ENCODE measurements at places on chromosomes 1 and 21.

DNA sequence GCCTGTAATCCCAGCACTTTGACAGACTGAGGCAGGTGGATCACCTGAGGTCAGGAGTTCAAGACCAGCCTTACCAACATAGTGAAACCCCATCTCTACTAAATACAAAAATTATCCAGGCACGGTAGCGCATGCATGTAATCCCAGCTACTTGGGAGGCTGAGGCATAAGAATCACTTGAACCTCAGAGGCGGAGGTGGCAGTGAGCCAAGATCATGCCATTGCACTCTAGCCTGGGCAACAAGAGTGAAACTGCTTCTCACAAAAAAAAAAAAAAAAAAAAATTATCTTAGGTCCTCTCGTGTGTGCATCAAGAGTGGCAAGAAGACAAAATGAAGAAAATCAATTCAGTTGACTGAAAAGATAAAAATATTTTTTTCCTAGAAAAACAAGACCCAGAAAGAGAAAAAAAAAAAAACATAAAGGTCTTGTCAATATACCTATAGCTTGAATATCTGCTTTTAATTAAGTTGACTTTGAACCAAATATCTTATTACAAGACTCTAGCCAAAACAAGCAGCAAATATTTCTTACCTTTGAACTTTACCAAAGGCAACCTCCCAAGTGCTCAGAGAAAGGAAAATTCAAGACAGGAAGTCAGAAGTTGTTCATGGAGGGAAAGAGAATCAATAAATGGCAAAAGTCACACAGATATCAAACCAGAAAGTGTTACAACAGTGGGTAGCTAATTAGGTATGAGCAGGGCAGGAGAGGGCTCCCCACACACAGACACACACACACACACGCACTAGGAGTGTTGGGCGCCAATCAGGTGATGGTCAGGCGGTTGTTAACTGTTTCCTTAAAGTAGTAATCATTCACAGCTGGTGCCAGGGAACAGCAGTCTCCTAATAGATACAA is 29.6 kb downstream of the ITLN2 start:
- DNase-seq: no peak

- no peak for DNase-seq
These were observed 5.0 kb downstream of the TOR1AIP2 start for GRCh38 chr1:179872558-179872957.

DNA sequence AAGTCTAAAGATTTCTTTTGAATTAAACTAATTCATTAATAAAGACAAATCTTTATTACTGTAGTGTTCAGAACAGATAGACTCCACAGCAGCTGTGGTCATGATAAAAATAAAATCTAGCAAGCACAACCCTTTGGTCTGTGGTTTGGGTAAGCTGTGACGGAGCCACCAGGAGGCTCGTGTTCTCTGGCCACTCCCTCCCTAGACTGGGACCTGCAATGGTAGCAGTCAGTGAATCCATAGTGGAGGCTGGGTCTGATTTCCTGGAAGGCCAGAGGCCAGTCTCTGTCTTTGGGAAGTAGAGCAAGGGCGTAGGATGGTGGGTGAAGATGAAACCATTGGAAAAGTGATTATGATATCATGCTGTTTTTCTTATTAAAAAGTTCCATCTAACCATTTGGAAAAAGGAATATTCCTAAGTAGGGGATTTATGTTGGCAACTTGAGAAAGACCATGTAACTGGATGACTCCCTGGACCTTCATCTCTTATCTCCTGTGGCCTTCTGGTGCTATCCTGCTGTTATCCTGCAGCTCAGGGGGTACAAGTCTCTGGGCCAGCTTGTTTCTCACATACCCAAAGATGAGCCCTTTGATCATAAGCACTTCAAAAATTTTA is 39.0 kb downstream of the TENT5C start:
- DNase-seq: no peak

DNA sequence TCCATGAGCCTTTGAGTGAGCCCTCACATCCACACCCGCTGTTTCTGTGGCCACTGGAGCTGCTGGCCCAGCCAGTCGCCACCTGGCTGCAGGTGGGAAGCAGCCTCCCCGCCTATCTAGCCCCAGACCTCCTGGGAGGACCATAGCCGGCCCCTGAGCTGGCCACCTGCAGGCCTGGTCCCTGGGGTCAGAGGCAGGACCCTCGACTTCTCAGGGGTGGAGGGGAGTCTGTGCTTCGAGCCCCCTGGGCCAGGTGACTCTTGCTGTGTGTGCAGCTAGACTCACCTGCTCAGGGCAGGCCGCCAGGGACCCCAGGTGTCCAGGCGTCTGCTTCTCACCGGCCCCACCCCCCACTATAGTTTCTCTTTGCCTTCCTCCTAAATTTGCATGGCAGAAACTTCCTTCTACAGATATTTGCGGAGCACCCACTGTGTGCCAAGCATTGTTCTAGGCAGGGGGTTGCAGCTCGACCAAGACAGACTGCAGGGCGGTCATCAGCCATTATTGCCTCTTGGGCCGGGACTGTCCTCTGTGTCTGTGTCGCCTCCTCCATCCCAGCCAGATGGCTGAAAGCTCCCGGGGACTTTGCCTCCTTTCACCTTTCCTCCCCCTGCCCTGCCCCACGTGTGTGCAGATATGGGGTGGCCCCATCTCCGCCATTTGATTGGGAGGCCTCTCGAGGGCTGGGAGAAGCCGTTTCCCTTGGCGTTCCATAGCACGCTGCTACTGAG is 27.3 kb downstream of the SPSB1 start:
- no peak for DNase-seq

DNA sequence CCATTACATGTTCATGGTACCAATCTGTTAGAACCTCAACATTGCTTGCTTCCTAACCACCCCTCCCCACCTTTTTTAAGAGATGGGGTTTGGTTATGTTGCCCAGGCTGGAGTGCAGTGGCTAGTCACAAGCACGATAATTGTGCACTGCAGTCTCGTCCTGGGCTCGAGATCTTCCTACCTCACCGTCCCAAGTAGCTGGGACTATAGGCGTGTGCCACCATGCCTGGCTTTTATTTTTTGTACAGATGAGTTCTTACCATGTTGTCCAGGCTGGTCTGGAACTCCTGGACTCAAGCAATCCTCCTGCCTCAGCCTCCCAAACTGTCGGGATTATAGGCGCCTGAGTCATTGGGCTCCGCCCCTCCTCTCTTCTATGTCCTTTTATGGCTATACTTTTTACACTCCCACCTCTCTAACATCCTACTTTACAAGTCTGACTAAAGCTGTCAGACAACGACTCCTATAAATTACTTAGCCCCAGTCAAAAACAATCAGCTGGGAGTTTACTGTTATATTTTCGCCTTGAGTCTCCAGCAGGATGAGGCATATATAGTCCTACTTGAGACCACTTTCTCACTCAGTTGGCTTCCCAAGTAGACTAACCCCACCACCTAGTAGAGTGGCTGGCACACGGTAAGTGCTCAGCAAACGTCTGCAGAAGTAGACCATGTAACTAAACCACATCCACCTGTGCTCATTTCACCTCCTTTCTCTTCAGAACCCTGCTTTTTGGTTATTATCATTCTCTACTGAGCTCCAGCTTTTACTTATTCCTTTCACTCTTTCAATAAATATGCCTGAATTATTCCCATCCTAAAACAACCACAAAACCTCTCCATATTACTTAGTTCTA is 13.8 kb downstream of the ENSA start:
- DNase-seq: peak; percentile 95

DNA sequence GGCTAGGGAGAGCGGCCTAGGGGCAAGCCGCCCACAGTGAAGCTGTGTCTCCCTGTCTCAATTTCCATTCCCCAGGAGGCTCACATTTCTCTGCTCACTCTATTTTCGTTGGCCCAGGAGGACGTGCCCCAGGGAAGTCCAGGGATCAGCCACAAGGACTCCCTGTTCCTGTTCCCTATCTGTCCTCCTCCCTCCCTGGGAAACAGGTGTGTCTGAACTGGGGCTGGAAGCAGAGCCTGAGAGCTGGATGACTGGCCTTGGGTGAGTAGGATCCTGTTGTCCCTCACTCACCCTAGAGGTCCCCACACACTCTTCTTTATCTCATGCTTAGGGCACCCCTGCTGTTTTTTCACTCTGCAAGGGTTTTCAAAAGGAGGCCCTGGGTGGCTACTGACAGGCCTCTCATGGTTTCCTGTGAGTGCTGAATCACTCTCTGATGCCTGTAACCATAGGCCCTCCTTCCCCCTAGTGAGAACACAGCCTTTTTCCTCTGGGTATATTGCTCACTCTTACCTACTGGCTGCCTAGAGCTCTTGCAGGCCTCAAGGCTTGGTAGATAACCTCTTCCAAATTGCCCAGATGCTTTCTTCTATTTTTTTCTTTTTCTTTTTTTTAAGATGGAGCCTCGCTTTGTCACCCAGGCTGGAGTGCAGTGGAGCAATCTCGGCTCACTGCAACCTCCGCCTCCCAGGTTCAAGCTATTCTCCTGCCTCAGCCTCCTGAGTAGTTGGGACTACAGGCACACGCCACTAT is 3.3 kb upstream of the UTP11 start:
- DNase-seq: peak; percentile 68

- no peak for DNase-seq
These were observed 1227.3 kb downstream of the PLA2G4A start for GRCh38 chr1:188056011-188056410.

DNA sequence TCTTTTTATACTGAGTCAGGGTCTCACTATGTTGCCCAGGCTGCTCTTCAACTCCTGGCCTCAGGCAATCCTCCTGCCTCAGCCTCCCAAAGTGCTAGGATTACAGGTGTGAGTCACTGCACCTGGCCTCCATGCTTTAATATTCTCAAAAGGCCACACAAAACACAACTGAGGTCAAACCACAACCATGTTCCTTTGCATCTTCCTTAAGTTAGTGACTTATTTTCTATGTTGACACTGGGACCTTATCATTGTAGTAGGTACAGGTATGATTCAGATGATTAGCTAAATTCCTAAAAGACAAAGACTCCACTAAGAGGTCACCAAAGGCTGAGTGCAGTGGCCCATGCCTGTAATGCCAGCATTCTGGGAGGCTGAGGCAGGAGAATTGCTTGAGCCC is 131.9 kb upstream of the ATP1B1 start:
- no peak for DNase-seq

DNA sequence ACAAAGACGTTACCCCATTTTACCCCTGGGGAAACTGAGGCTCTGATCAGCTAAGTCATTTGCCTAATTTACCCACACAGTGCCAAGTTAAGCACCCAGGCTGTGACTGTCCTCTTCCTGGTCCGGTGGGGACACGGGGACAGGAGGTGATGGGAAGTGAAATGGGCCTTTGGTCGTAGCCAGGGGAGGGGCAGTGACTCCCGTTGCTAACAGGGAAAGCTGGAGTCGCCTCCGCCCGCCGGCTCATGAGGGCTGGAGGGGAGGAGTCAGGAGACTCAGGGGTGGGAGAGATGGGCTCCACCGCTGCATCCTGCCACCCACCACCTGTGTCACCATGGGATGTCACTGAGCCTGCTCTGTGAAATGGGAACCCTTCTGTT is 139.3 kb downstream of the PGBD5 start:
- DNase-seq: no peak

GRCh38 chr1:67338642-67339041 is 31.0 kb downstream of the IL12RB2 start:
- peak; percentile 16 for DNase-seq

DNA sequence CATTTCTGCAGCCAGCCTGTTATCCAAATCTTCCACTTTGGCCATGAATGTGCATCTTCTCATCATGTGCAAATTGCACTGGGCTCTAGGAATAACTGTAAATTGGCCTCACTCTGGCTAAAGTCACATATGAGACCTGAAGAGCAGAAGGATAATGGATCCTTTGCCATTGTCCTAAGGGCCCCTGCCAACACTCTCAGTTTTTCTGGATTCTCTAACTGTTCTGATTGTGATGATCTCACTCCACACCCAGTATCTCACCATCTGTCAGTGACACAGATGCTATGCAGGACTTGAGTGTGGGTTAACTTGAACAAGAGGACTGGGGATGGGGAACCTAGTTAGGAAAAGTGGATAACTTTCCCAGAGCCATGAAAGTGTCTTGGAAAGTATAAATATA is 8.5 kb upstream of the FYB2 start:
- no peak for DNase-seq

- DNase-seq: no peak
These were observed 64.3 kb upstream of the ADARB1 start for GRCh38 chr21:45010096-45010495.

DNA sequence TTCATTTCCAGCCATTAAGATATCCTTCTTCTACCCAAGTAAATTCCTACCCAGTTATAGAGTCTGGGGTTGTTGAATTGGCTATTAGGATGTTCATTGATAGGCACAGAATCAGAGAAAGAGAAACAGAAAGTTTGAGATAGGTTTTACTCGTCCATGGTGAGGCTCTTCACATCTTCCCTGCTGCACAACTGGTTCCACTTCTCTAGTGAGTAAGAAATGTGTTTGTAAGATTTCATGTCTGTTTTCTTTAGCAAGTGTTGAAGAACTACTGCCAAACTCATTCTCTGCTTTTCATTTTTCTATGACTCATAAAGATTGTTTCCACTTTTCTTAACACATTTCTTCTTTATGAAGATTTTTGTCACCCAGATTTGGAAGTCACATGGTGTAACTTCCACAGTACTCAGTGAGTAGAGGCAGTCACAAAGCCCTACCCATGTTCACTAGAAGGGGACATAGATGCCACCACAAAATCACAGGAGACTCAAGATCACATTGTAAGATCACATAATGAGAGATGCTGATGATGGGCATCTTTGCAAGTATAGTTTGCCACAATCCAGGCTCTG is 152.3 kb downstream of the SNX7 start:
- DNase-seq: no peak

DNA sequence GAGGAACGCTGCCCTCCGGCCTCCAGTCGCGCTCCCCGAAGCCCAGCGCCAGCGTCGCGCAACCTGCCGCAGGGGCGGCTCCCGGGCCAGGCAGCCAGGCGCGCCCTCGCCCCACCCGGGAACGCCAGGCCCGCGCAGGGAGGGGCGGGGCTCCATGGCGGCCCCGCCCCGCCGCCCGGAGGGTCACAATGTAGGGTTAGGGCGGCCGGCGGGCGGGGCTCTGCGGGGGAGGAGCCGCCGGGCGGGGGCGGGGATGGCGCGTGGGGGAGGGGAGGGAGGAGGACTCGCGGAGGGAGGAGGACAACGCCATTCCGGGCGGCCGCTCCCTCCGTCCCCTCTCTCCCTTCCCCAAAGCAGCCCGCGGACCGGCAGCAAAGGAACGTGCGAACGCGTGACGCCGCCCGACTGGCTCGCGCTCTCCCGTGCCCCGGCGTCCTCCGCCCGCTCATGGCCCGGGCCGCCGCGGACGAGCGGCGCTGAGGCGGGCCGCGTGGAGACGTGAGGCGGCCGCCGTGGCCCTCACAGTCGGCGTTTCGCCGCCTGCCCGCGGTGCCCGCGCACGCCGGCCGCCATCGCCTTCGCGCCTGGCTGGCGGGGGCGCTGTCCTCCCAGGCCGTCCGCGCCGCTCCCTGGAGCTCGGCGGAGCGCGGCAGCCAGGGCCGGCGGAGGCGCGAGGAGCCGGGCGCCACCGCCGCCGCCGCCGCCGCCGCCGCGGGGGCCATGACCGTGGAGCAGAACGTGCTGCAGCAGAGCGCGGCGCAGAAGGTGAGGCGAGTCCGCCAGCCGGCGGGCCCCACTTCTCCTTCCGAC is at the start of gene USP25:
Gene USP25, plus strand, starts transcription at position 309 of the 810 bp plus-strand sequence. Its CDS starts 412 bp downstream, at position 721.
- peak; percentile 75 for DNase-seq
